ENCODE measurements at places on chromosomes 6 and 20.

DNA sequence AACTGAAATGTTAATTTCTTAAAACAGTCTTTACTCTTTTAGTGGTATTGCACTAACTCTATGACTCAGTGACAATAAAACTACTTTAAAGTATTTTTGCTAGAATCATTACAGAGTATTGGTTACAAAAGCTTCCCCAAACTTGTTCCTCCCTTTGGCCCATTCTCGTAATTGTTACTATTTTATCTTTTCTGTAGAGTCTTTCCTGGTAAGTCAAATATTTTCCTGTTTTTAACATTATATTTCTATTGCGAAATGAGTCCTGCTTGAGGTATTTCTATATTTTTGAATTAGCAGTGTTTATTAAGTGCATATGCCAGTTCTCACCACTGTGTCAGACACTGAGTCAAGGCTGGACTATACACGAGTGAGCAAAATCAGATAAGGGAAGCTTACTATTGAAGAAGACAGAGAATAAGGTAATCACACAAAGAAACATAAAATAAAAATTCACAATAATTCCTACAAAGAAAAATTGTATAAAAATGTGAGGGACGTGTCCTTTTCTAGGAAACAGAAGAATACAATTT lies 970.5 kb downstream of the EYS start:
- DNase-seq = no peak

- no peak for DNase-seq
These were observed 951 bp downstream of the FOXP4 start for GRCh38 chr6:41546866-41547798.

- peak; percentile 32 for DNase-seq
These were observed 563 bp upstream of the SRSF3 start for GRCh38 chr6:36593569-36594028.

DNA sequence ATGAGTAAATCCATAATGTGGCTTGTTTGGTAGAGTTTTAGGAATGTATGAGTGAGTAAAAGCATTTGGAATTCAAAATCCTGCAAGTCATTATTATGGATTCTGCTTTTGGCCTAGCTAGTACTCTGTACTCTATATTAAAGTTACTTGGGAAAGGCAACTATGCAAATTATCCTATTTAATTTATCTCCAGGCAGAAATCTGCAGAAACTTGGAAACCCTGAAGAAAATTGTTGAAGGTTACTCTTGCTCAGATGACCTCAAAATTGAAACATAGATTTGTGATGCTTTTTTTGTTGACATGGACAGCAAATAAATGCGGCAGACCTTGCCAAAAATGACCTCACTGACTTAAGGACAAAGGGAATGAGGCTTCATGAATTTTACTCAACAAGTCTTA lies 477.1 kb upstream of the EYS start:
- no peak for DNase-seq

DNA sequence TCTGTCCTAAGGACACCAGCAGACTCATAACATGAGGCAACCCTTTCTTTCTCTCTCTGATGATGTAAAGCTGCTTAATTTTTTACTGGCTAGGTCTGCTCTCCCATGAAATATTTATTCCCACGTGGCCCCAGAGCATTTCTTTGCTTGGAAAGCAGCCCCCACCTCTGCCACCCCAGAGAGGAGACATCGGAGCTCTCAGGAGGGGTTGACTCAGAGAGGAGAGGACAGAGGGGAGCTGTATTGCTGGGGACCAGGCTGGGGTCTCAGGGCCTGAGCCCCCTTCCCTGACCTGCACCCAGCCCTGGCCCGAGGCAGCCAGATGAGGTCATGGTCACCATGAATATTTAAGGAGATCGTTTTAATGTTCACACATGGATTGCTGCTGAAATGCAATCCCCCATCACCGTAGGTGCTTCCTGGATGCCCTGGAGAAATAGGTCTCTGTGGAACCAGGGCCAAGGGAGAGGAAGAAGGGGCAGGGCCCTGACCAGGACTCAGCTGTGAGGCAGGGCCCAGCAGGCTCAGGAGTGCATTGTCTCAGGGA lies 117.5 kb downstream of the DLL1 start:
- no peak for DNase-seq

DNA sequence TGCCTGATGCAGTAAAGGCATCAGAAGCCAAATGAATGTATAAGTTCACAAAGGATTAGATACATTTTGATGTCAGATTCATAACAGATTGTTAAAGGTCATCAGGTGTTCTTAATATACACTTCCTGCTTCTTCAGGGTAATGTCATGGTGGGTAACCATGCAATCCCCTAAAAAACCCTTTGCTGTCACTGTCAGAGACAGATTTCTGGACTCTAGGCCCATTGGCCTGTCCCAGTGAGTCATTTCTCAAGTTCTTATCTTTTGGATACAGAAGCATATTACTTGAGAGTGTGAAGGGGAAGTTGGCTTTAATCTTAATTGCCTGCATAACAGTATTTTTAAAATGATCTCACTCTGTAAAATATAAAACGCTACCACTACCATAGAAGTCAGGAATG lies 895.6 kb upstream of the MAP3K7 start:
- DNase-seq = no peak

GRCh38 chr6:19731282-19731681 lies 105.9 kb upstream of the ID4 start:
- no peak for DNase-seq

- no peak for DNase-seq
These were observed 11.3 kb downstream of the KDM1B start for GRCh38 chr6:18166312-18167036.

DNA sequence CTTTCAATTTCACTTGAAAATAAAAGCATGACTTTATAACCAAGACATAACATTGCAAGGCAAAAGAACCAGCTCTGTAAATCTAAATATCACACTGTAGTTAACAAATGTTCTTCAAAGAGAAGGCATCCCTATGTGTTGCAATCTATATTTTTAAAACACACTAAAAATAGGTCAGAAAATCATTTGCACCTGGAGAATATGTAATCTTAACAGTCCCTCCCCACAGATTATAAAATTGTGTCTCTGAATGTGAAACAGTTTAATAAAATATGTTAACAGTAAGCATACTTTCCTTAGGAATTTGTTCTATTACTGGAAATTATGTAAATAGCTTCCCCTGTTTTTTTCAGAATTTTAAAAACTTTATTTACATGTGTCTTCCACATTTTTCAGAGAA lies 351.9 kb downstream of the COL12A1 start:
- DNase-seq = no peak

DNA sequence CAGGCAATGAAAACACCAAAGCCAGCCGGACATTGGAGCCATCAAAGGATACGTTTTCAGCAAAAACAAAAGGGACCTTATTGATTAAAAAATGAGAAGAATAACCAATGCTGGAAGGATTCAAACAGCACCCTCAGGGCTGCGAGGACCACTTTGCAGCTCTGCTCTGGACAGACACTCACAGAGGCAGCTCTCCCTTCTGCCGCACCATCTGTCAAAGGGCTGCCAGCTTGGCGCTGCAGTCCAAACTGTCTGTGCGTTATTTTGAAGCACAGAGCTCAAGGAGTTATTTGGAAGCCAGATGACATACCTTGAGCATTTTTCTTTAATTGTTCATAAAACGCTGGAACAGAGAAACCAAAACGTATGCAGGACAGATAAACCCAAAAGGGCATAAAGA lies 85.2 kb downstream of the KIF16B start:
- no peak for DNase-seq

DNA sequence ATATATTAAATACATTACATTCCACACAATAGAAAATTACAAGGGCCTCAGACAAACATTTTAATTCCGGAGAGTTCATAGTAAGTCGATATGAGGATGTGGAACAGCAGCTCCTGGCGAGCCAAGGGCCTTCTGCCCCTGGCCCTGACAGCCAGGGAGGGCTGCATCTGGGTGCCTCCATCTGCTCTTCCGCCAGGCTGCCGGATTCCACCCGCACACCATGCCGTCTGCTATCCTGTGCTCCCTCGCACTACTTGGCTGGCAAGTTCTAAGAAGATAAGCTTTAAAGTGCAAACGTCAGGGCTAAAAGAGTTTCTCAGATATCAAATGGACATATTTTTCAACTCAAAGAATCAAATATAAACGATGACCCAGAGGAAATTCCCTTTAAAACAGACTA lies 656.3 kb upstream of the NOX3 start:
- DNase-seq = no peak

GRCh38 chr20:62552613-62553012 lies 76.8 kb upstream of the GATA5 start:
- DNase-seq = no peak

GRCh38 chr6:155400654-155400965 lies 55.0 kb downstream of the NOX3 start:
- DNase-seq = no peak

DNA sequence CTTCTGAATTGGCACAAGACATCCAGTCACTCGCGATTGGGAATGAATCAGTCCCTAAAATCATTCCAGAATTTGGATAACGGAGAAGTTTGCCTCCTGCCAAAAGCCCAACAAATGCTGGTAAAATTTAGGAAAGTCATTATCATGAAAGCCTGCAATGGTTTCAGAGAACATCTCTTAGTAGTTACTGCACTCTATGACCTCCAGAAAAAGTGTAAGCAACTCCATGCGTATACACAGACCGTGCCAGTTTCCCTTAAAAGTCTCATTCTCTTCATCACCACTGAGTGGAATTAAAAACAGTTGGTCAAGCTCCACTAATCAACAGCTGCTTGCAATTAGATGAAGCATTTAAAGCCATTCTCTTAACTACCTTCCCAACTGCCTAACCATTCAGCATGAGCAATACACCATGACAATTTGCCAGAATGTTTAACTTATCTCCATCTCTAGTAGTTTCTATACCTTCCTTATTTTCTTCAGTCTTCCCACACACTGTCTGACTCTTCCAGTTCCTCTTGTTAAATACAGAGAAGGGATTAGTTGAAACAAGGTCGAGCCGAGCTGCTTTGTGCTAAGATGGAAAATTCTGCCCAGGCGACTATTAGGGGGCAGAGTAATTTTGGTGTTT lies 183.6 kb upstream of the PRDM1 start:
- DNase-seq = no peak

- DNase-seq = no peak
These were observed 5.1 kb downstream of the VNN1 start for GRCh38 chr6:132708771-132709170.

- DNase-seq = no peak
These were observed 43.5 kb downstream of the NUP153 start for GRCh38 chr6:17663226-17663625.

- DNase-seq = no peak
These were observed 3.8 kb downstream of the SLC35B2 start for GRCh38 chr6:44253307-44254101.

DNA sequence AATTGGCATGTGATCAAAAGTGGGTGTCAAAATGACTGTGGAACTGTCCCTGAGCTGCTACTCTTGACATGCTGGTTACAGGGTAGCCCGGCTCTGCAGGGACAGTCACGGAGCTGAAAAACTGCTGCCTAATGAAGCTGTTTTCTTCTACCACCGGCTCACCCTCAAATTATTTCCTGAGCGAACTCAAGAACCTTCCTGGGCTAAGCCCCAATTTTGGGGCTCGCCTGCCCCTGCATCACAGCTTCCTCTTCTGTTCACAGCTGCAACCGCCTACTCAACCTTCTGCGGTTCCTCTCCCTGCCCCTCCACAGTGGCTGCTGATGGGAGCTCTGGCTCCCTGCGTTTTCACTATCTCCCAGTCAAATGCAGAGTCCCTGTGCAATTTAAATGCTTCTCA lies 110.8 kb upstream of the MLN start:
- DNase-seq = no peak

- no peak for DNase-seq
These were observed 273.6 kb upstream of the SUPT3H start for GRCh38 chr6:45651301-45651700.

DNA sequence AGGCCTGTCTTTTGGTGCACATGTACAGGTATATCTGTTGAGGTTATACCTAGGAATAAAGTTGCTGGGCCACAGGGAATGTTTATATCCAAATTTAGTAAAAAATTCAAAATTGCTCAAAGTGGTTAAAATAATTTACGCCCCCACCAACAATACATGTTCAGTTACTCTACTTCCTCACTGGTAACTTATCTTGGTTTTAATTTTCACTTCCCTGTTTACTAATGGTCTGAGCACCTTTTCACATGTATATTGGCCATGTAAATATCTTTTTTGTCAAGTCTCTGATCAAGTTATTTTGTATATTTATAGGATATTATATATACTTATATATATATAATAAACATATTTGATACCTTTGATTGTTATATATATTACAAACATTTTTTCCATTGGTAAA lies 9.7 kb downstream of the PDE7B start:
- DNase-seq = no peak

GRCh38 chr20:62339647-62340062 lies 27.5 kb downstream of the LAMA5 start:
- DNase-seq = no peak

GRCh38 chr20:60502881-60503280 lies 544.7 kb downstream of the CDH26 start:
- DNase-seq = no peak

DNA sequence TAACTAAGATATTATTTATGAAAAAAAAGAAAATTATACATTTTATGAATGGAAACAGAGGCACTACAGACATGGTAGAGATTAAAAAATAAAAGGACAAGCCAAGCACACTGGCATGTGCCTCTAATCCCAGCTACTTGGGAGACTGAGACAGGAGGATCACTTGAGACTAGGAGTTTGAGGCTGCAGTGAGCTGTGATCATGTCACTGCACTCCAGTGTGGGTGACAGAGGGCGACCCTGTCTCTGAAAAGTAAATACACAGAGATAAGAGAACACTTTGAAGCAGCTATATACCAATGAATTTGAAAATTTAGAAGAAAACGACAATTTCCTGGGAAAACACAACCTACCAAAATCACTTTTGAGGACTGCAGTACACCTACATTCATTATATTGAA lies 47.4 kb upstream of the TFAP2C start:
- DNase-seq = no peak

GRCh38 chr6:7173843-7174503 lies 66.2 kb downstream of the RREB1 start:
- DNase-seq = no peak

GRCh38 chr6:16712931-16713484 lies 48.3 kb downstream of the ATXN1 start:
- DNase-seq = no peak

- peak; percentile 74 for DNase-seq
These were observed 966 bp upstream of the REV3L start for GRCh38 chr6:111483736-111484632.

DNA sequence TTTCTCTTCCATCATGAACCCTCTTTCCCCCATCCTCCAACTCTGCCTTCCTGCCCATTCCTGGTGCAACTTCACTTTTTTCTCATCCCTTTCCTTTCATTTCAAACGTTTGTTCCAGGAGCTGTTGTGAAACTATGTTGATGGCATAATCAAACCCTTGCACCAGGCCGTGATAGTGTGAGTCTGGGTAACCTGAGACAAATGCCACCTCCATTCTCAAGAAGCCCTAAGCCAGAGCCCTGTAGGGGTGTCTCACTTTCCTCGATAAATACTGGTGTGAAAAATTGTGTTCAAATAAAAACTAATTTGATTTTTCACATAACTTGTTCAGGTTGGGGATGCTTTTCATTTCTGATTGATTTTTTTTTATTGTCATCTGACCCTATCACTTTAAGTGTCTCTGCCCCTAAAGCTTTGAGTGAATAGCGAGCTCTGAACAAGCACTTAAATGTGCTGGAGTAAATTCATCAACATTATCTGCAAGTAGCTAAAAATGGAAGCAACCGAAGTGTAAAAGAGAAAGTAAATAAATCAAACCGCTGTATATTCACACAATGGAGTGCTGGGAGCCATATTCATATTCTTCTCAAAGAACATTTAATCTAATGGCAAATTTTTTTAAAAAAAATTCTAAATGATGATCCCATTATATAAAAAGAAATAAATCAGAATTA lies 303.1 kb upstream of the CDYL start:
- DNase-seq = no peak

- DNase-seq = no peak
These were observed 118.8 kb downstream of the RALGAPA2 start for GRCh38 chr20:20593447-20594170.
